ENCODE measurements at places on chromosomes 12 and 14.

GRCh38 chr12:109836916-109837315 is 3.7 kb upstream of the TRPV4 start:
- DNase-seq = no peak

GRCh38 chr14:102817942-102818940 is 41.0 kb downstream of the TRAF3 start:
- DNase-seq = no peak

DNA sequence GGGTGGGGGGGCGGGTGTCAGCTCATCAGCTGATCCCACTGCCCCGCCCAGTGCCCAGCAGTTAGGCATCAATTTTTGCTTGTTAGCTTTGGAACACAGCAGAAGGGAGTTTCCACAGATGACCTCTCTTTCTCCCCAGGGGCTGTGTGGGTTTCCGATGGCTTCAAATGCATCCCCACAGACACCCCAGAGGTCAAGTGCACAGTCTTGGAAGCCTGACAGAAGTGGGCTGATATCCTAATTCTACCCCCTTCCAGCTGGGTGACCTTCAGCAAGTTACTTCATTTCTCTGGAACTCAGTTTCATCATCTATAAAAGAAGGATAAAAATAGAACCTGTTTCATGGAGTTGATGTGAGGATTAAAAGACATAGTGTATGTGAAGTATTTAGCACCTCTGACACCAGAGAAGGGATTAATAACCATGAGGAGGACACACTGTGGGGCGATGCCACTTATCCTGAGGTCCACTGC is 22.0 kb downstream of the TTC9 start:
- DNase-seq = no peak

DNA sequence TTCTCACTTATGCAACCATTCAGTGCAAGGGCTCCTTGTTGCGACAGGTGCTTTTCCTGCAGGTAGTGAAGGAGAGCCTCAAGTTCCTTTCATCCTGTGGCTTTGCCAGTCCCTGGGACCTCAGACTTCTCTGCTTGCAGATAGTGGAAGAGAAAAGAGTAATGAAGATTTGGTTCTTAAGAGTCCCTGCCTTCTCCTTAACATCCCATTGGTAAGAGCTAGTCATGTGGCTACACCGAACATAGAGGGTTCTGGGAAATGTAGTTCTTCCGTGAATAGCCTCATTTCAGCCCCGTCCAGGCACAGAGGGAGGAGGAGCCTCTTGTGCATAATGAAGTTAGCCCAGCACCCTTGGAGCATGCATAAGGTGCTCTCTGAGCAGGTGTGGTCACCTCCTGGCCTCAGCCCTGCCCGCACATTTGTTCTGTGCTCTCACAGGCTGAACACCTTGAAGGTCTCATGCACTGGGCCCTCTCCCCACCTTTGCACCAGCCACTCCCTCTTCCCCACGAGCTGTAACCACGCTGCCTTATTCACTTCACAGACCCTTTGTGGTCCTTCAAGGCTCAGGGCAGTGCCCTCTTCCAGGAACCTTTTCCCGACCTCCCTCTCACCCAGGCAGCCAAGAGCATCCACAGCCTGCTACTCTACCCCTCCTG is 134.0 kb downstream of the BCL11B start:
- DNase-seq = no peak

DNA sequence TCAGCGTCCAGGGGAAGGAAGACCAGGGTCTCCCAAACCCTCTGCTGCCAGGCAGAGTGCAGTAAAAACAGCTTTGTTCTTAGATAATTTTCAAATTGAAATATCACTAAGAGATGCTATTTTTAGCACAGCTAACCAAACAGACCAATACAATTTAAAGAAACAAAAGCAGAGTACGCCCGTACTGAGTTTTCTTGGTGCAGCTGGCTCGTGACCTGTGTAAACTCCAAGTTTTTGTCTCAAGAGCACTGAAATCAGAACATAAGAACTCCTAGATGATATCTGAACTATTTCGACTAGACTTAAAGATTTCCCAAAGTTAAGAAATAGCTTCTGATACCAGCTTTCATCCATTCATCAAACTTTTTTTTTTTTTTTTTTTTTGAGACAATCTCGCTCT is 10.3 kb downstream of the ARF3 start:
- no peak for DNase-seq

GRCh38 chr14:25049568-25050268 is at the start of gene STXBP6:
STXBP6 (minus strand) TSS chr14:25050147; CDS start chr14:24974818, 75,329 bp downstream.
- peak; percentile 10 for DNase-seq

DNA sequence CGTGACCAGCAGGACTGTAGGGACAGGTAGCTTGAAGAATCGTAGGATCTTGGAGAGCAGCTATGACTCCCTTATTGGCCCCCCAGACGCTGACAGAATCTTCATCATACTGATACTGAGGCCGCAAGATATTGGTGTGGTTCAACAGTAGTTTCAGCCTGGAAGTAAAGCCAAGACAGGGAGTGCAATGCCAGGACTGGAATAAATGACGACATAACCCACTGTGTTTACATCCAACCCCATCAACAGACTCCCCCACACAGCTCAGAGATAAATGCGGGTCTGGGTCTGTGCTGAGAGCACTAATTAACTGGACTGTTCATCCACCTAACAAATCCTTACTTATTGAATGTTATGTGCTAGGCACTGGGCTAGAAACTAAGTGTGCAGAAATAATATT is 16.6 kb downstream of the NOXRED1 start:
- no peak for DNase-seq

All from kidney capillary endothelial cell (primary cell).